Foreskin fibroblast (primary cell): ENCODE measurements at places on chromosomes 3 and 15.

GRCh38 chr3:170321321-170322034 is 36.0 kb upstream of the SKIL start:
- DNase-seq = no peak

DNA sequence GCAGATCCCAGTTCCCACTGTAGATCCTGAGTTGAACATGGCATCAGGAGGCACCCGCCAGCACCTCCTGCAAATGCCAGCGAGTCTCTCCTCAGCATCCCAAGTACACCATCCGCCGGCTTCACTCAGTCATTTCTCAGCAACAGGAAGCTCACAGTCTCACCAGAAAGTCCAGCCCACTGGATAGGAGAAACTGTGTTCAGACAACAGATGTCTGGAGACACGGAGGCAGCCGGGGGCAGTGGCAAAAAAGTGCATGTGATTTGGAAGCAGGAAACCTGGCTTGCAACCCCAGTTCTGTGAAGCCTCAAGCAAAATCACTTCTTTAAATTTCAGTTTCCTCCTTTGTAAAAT is 68.7 kb downstream of the SRGAP3 start:
- DNase-seq = no peak

DNA sequence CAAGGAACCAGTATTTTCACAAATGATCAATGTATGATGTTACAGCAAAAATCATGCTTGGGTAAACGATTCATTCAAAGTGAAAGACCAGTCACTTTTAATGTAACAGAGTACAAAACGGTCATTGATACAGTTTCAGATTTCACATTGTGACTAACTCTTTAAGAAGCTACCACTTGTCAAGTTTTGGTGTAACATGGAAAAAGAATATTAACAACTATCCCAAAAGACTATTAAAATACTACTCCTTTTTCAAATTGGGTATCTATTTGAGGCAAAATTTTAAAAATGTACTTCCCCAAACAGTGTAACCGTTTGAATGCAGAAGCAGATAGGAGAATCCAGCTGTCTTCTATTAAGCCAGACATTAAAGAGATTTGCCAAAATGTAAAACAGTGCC is 31.7 kb downstream of the AKAP13 start:
- peak; percentile 29 for DNase-seq

DNA sequence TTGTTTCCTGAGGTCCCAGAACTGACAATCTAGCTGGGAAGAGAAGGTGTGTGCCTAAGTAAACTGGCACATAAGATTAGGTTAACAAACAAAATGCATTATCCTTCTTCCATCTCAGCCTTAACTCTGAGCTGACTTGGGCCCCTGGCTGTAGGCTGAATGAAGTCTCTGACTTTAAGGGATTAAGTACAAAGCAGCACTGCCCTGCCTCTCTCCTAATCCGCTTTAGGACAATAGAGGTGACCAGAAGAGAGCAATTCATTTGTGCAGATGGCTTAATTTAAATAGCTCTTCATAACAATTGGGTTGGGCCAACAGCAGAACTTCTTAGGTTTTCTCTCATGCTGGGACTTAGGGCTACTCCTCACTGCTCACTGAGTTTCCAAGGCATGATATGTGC is 181.6 kb upstream of the SOX14 start:
- no peak for DNase-seq

- DNase-seq = no peak
Observed at GRCh38 chr3:188584958-188585689, 431.2 kb downstream of the LPP start.

DNA sequence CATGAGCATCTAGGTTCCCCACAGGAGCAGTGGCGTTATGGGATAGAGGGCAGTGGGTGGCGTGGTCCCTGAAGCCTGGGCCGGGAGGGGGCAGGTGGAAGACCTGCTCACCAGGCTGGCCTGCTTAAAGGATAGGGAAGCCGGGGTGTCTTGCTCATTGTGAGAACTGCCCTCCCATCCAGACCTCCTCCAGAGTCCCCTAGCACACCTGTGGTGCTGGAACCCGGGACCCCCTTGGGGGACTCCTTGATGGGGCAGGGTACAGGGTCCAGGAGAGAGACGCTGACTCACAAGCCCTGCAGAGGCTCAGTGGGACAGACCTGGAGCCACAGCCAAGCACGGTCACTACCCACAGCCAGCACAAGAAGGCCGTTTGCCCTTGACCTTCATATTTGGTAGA is 2.8 kb upstream of the RHCG start:
- no peak for DNase-seq

DNA sequence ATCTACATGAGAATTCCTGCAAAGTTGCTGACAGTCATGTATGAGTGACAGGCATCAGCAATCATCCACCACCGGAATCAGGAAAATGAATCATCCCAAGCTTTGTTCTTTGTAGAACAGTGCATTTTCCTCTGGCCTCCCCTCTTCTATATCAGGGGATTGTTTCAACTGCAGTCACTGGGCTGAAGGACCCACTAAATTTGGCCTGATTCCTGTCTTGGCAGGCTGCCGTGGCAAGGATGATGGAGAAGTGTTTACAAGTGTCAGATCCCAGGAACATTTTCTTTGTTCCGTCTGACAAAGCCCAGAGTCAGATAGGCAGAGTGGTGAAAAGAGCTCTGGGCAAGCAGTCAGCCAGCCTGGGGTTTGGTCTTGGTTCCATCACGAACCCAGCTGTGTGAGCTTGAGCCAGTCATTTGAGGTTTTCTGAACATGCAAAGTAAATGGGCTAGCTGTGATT is 175.1 kb upstream of the TSC22D2 start:
- DNase-seq = no peak

GRCh38 chr3:115169808-115170207 is 22.7 kb upstream of the ZBTB20 start:
- no peak for DNase-seq

GRCh38 chr3:114144909-114145688 is 33.8 kb downstream of the DRD3 start:
- peak; percentile 90 for DNase-seq

- no peak for DNase-seq
Observed at GRCh38 chr15:70378126-70379031, 280.7 kb upstream of the TLE3 start.

DNA sequence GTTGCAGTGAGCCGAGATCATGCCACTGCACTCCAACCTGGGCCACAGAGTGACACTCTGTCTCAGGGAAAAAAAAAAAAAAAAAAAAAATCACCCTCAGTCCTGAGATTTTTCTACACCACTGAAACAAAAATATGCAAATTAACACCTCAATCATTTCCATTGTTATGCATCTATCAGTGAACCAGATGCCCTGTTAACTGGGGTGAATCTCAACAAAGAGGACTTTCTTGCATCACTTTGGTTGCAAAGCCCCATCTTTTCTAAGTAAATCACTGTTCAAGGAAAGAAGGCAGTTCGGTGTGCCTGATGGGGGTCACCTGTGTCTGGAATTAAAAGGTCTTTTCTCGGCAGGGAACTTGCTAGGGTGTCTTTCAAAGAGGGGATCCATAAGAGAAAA is 421.6 kb downstream of the EPHB1 start:
- DNase-seq = no peak

- no peak for DNase-seq
Observed at GRCh38 chr15:58962662-58963565, 24.5 kb upstream of the RNF111 start.

DNA sequence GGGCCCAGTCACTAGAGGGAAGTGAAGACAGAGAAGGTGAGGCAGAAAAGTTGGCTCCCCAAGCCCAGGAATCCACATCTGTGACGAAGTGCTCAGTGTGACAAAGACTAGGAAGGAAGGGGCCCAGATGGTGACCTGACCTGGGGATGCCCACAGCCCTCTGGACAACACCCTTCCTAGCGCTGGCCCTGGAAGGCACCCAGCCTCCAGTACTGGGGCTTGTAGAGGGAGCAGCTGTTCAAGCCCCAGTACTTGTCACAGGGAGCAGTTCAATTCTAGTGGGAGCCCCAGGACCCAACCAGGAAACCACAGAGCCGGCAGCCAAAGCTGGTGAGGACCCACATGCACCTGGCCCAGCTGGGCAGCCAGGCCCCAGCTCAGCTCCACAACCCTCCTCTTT is 190.8 kb downstream of the XXYLT1 start:
- no peak for DNase-seq

DNA sequence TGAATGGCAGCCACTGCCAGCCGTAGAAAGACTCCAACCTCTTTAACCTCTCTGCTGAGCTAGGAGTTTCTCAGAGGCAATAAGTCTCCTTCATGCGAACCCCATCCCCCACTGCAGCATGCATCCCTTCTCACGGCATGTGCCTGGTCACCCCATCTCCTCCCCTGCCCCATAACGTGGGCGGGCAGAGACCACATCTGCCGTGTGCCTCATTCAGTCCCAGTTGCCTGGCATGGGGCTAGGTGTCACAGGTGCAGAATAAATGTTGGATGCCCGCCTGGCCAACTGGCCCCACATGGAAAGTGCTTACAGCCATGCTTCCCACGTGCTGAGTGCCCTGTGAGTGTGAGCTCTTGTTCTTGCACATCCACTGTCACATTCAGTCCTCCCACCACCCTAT is 43.5 kb upstream of the NTRK3 start:
- DNase-seq = no peak

DNA sequence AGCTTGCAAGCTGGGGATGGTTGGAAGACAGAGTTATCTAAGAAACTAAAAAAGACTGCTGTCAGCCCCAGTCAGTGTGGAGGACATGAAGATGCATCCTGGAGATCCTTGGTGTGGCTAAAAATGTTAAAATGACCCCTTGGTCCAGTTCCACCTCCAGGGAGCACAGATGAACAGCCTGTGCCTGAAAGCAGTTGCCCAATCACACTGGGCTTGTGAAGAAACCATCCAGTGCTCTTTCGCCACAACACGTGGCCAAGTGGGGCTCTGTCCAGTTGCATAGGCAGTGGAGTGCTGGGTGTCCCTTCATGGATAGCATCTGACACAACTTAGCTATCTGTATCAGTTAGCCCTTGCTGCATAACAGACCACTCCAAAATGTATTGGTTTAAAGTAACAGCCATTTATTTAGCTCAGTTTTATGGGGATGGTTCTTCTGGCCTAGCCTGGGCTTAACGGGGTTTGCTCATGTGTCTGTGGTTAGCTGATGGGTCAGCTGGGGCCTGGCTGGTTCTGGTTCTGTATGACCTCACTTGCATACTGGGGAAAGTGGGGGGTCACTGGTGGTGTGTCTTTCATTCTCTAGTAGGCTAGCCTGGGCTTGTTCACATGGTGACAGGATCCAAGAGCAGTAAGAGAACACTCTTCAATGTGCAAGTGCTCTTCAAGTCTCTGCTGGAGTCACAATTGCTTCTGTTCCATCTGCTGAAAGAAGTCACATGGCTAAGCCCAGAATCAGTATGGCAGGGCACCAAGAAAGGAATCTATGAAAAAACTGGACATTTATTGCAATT is 226.2 kb downstream of the PDCD6IP start:
- no peak for DNase-seq

DNA sequence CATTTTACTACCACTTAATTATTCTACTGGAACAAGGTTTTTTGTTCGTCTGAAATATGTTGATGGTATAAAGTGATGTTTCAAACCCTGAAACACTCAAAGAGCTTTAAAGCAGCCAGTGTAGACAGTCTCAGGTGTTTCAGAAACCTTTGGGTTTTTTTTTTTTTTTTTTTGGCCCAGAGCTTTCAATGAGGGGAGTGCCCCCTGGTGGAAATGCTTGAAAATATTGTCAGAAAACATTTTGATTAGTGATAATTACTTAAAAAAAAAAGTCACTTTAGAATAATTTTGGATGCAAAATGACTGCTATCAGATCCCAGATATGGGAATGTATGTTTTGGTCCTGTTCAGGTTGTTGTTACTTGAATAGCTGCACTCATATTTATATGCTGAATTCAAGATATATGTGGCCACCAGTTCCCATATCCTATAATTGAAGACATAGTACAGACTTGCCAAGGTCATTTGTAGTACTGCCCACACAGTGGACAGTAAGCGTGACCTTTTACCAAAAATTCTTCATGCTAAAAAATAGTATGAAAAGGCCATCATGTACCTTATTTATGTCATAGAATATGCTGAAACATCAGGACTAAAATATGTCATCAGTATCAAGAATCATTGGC is 35.9 kb downstream of the SATB1 start:
- DNase-seq = peak; percentile 46

DNA sequence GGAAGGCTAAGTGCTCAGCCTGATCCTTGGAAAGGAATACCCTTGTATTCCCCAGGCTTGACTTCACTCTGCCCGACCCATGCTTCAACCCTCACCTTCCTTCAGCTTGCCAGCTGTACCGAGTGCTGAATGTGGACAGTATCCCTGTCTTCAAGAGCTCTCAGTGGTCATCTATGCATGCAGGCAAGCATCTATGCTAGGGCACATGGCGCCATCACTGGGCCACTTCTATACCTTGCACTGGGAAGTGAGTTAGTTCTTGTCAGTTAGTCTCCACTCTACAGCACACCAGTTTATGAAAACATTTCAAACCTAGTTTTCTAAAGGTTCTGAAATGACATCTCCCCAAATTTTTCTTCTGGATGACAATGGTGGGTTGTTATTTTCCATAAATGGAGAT is 82.0 kb upstream of the MYRIP start:
- DNase-seq = no peak

- DNase-seq = no peak
Observed at GRCh38 chr15:47496343-47497185, 220.7 kb upstream of the SEMA6D start.

DNA sequence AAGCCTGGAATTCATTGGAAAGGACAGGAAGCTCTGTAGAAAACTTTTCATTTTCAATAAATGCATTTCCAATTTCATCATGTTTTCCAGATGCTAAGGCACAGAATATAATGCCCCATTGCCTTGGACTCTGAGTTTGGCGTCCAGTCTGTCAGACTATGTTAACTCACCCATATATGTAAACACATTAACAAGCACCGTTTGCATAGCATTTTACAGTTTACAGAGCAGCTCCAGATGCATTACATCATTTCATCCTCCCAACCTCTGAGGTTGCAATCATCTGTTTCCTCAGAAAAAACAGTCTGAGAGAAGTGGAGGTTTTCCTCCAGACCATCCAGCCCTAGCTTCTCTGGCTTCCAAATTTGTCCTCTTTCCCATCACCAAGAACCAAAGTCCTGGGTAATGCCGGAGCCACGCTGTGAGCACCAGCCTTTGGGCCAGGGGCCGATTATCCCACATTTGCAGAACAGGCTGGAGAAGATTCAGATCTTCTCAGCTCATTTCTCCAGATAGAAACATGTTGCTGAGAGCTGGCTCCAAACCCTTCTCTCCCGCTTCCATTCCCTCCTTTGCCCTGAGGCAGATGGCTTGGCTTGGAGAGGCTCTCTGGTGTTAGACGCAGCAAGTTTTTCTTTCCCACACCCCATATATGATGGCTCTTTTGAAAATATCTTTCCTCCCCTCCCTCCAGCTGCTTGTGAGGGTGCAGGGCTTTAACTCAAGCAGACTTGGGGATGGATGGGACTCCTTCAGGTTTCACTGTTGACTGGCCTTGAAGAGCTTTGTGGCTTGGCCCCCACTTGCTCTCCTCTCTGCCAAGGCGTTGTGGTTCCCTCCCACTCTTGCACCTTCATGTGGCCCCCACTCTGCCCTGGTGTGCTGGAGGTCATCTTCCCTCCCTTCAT is 26.0 kb downstream of the CYP19A1 start:
- DNase-seq = peak; percentile 74

- DNase-seq = no peak
Observed at GRCh38 chr3:13072600-13073325, 466 bp downstream of the IQSEC1 start.

- peak; percentile 75 for DNase-seq
Observed at GRCh38 chr3:187040516-187041361, 98.6 kb downstream of the RPL39L start.

GRCh38 chr3:161689584-161690298 is 193.1 kb downstream of the OTOL1 start:
- DNase-seq = no peak
